ENCODE measurements at places on chromosomes 5 and 9. TPM values are rescaled to one million over a fixed set of nuclear protein-coding genes. Genes with fewer than 3 reads are reported as not detected.

WNT8A gene
- total RNA-seq, result not detected

BHMT2 gene
- 4.9 TPM for total RNA-seq

PCDHB7 gene
- 1.3 TPM for total RNA-seq

NAA35 gene
- total RNA-seq, result 19.3 TPM

SLC6A18 gene
- not detected for total RNA-seq

OMD gene
- total RNA-seq, result 2.3 TPM

DNA sequence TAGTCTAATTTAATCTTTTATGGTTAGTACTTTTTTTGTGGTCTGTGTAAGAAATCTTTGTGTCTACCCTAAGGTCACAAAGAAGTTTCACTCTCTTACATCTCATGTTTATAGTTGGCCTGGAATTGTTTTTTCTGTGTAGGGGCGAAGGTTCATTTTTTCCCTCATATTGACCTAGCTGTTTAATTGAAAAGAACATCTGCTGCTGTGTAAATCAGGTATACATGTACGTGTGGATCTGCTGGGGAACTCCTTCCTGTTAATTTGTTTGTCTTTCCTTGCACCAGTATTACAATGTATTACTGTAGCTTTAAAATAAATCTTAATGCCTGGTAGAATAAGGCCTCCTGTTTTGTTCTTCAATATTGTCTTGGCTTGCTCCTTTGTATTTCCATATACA, 37.8 kb downstream of the EXOSC2 start:
- H3K27ac ChIP-seq, result no peak overlapping the region
- H3K4me3 ChIP-seq, result no peak overlapping the region
- DNase-seq, result no peak
- H3K36me3 ChIP-seq, result no peaks in the 10 kb centered on the region

GRCh38 chr5:56176155-56176798, 56.9 kb downstream of the ANKRD55 start:
- DNase-seq, result peak; percentile 46
- H3K27me3 ChIP-seq, result no peaks in the 10 kb centered on the region
- H3K4me3 ChIP-seq, result no peak overlapping the region
- peaks cover 28% of the 10 kb centered on the region for H3K4me1 ChIP-seq
- no peaks in the 10 kb centered on the region for H3K36me3 ChIP-seq

DNA sequence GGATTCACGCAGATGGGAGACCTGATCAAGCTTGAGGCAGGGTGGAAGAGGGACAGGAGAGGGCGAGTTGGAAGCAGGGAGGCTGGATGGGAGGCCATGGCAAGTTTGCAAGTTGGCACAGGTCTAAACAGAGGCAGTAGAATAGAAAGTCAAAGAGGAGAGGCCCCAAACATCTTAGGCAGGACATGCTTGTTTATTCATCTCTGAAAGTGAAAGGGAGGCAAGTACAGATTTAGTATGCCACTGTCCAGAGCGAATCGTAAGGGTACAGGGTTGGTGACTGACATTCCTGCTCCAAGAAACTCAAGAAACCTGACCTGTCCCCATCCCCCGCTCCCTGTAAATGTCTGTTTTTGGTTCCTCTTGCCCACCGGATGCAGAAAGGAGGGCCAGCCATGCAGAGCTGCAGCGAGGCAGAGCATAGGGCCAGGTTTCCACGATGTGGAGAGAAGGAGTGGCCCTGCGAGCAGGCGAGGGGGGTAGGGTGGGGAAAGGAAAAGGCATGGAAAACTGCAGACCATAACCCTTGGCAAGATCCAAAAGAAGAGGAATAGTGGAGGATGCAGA, 96.2 kb upstream of the BOD1 start:
- H3K27ac ChIP-seq, result no peak overlapping the region
- H3K27me3 ChIP-seq, result no peaks in the 10 kb centered on the region
- H3K36me3 ChIP-seq, result no peaks in the 10 kb centered on the region
- no peak overlapping the region for H3K4me3 ChIP-seq
- peaks cover 2% of the 10 kb centered on the region for H3K4me1 ChIP-seq

DNA sequence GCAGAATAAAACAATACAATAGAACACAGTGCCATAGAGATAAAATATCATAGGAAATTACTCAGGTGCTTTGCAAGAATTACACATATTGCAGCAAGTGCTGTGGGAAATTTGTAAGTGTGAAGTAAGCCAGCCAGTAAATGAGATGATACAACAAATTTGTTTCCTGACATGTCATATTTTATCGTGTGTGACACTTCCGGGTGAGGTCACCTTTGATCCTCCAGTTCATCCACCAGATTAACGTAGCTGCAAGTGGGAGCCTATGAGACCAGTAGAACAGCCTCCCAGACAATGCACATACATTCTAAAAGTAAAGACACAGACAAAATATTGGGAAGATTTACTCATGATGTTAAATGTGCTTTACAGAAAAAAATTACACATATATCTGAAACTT, 72.2 kb downstream of the PRDM9 start:
- no peak overlapping the region for H3K27ac ChIP-seq
- no peak for DNase-seq
- H3K27me3 ChIP-seq, result no peaks in the 10 kb centered on the region
- H3K4me3 ChIP-seq, result no peak overlapping the region
- no peaks in the 10 kb centered on the region for H3K4me1 ChIP-seq

DNA sequence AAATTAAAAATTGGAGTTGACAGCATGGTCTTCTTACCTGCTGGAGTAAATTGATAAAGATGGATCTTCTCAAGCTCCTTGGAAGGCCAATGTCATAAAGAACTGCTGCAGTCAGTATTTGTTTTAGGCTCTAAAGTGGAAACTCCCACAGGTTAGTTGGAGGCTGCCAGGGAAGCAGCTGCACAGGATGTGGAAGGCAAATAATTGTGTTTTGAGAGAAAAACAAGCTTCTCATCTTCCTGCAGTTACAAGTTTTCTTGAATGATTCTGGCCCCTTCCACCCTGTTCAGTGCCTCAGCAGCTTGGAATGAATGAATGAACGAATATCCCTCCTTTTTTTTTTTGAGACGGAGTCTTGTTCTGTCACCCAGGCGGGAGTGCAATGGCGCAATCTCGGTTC, 13.9 kb downstream of the MROH2B start:
- H3K27me3 ChIP-seq, result no peaks in the 10 kb centered on the region
- H3K4me1 ChIP-seq, result no peaks in the 10 kb centered on the region
- H3K27ac ChIP-seq, result no peak overlapping the region

DNA sequence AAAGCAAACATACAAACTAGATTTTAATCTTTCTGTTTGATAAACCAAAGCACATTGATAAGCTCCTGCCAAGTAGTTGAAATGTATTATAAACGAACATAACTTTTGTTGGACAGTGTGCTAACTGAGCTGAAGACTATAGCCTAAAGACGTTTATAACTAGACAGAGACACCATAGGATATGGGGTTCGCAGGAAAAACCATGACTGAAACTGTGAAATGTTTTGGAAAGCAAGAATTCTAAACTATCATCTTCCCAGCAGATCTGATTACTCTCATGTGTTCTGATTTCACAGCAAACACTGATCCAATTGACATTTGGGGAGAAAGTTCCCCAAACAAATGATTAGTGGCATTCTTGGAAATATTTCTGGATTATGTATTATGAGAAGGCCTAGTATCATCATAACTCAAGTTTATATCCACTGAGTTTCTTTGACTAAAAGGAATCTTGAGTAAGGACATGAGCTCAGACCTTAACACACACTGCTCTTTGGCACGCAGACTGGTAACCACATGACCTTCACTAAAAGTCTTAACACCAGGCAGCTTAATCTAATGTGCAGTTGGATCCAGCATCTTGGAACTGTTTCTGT, 375.2 kb downstream of the ZNF608 start:
- H3K27me3 ChIP-seq, result no peaks in the 10 kb centered on the region
- DNase-seq, result peak; percentile 55
- no peak overlapping the region for H3K27ac ChIP-seq

- DNase-seq, result no peak
- no peaks in the 10 kb centered on the region for H3K27me3 ChIP-seq
- H3K4me1 ChIP-seq, result no peaks in the 10 kb centered on the region
- no peak overlapping the region for H3K4me3 ChIP-seq
Measured at GRCh38 chr5:9919306-9920030, 289.3 kb upstream of the TAS2R1 start.

DNA sequence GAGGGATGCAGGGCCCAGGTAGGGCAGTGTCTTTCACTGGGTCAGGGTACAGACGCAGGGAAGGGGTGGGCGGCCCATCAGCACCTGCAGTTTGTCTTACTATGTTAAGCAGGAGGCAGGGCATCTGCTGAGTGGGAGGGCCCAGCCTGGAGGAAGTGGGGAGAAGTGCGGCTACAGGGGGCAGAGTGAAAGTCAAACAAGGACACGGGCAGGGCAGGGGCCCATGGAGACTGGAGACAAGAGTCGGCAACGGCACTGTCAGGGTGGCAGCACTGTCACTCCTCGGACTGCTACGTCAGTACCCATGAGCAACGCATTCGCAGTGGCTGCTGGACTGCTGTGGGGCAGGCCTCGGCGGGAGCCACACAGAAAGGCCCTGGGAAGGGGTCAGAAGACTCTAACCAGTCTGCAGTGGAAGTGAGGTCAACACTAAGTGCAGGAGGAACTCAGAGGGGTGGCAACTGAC, 19.7 kb downstream of the CAMSAP1 start:
- H3K4me1 ChIP-seq, result peaks cover 29% of the 10 kb centered on the region
- no peak overlapping the region for H3K27ac ChIP-seq
- no peaks in the 10 kb centered on the region for H3K27me3 ChIP-seq
- no peak overlapping the region for H3K4me3 ChIP-seq

GRCh38 chr5:57884346-57885102, 401.9 kb upstream of the ACTBL2 start:
- H3K36me3 ChIP-seq, result no peaks in the 10 kb centered on the region
- H3K27ac ChIP-seq, result no peak overlapping the region
- H3K4me3 ChIP-seq, result no peak overlapping the region
- H3K27me3 ChIP-seq, result no peaks in the 10 kb centered on the region

DNA sequence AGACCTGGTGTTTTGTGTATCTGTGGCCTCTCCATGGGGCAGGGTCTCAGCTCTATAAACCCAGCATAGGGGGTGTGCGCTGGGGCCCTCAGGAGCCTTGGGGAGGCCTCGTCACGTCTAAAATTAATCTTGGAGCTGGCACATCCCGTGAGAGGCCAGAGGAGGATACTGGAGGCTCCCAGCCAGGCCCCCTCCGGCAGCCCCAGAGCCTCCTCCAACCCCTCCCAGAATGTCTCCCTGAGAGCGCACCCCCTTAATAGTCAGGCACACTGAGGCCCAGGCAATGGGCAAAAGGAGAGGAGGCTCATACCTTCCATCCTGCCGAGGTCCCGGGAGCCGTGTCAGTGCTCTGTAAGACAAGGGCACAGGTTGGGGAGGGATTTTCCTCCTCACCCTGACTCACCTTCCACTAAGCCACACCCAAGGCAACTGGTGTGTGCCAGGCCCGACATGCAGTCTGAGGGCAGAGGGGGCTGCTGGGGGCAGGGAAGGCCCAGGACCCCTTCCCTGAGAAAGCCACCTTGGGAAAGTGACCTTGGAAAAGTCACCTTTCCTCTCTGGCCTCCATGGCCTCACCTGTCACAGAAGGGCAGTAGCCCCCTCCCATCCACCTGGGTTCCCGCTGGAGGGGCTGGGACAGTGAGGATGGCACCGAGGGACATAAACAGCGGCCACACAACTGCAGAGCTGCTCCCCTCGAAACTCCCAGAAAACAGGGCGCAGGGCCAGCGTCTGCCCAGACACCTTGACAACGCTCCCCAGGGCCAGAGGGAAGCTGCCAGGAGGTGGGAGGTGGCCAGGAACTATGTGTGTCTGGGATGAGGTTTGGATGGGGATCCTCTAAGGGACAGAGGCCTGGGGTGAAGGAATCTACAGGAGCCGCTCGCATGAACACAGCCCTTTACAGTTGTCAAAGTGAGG, 2.9 kb downstream of the AK1 start:
- peaks cover 42% of the 10 kb centered on the region for H3K4me1 ChIP-seq
- peak overlapping the region; percentile 93 for H3K27ac ChIP-seq
- H3K4me3 ChIP-seq, result peak overlapping the region; percentile 73
- no peak for DNase-seq

- H3K4me1 ChIP-seq, result peaks cover 4% of the 10 kb centered on the region
- H3K4me3 ChIP-seq, result peak overlapping the region; percentile 96
- H3K27me3 ChIP-seq, result no peaks in the 10 kb centered on the region
- no peaks in the 10 kb centered on the region for H3K36me3 ChIP-seq
- H3K27ac ChIP-seq, result no peak overlapping the region
Measured at GRCh38 chr9:130040984-130041647, 1.9 kb downstream of the FNBP1 start.

Measured in heart left ventricle (tissue), 16 donors.